Activated effector memory CD4-positive, alpha-beta T cell treated with Interleukin-2 at 50 U/mL for 16 hours (primary cell): ENCODE measurements at places on chromosomes 16 and 17.

DNA sequence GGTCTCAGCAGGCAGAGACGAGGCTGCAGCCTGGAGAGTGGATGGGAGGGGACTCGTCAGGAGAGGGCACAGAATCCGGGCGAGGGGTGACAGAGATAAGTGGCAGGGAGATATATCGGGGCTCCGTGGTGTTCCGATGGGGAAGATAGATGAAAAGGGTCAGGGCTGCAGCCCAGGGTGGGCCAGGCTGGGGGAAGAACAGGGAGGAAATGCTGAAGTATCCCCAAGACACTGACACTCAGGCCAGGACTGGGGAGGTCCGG is 2.1 kb downstream of the LGALS3BP start:
- no peak for DNase-seq

DNA sequence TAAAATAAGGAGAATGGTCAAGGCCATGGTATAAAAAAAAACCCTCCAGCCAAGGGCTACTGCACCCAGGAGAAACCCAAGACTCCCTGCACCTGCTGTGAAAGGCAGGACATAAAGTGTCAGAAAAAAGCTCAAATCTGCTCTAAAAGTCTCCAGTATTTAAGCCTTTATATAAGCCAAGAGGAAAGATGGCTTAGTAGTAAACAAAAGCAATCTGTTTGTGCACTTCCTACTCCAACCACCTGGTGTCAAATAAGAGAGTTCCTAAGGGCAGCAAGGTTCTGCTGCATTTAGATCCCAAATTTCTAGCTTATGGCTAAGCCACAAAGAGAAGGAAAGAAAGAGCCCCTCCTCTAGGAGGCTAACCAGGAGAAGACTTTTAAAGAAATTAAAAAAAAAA is 20.6 kb downstream of the ACSM1 start:
- DNase-seq: no peak

GRCh38 chr16:72244853-72245252 is 72.9 kb upstream of the PMFBP1 start:
- DNase-seq: no peak

- no peak for DNase-seq
These were observed 38.3 kb downstream of the PRKCA start for GRCh38 chr17:66340720-66341119.

GRCh38 chr16:24507959-24508480 is 31.3 kb upstream of the RBBP6 start:
- no peak for DNase-seq

DNA sequence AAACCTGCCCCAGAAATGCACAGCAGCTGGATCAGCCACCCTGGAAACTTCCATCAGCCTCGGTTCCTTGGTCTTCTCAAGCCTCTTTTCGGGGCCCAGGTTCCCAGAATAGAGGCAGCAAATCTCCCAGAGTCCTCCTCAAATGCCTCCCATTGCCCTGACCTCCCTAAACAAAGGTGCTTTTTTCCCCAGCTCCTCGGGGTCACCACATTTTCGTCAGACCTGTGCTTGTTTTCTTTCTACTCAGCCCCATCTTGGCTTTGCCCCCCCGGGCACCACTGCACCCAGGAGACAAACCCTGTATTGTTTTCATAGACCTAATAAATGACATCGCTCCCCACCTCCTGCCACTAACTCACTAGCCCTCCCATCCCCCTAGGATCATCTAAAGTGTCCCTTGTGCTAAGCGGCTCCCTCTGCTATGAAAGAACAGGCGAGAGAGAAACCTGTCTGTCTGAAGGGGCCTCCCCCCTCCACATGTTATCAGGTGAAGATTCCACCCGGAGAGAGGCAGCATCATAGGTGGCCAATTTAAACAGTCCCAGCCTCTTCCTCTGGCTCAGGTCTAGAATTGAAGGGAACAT is 451.1 kb downstream of the SOX9 start:
- no peak for DNase-seq

DNA sequence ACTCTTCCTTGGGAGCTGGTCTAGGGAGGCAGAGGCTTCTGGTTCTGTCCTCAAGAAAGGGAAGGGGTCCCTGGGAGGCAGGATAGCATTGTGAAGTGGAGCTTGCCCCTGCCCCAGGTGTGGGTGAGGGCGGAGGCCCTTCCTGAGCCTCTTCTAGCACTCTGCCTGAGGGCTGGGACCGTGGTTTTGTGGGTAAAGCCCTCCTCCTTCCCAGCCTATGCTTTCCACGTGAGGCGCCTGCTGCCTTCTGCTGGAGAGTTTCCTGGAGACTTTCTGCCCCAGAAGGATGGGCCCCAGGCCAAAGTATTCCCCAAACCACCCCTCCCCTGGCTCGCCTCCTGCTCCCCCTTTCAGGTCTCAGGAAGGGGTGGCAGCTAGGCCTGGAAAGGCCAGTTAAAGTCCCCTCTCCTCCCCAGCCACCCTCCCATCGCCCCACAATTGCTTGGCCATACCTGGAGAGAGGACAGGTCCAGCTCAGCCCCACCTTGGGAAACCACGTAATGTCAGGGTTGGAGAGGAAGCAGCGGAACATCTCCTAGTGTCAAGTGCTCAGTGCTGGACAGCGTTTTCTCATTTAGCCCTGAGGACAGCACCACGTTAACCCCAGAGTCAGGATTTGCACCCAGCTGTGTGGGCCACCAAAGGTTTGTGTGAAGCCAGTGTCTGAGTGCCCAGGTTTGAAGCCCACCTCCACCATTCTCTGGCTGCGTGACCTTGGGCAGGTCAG is 5.6 kb downstream of the SBK1 start:
- no peak for DNase-seq

GRCh38 chr17:29109477-29110371 is 66.8 kb downstream of the PIPOX start:
- DNase-seq: no peak

GRCh38 chr17:6393351-6393952 is 41.5 kb downstream of the AIPL1 start:
- DNase-seq: no peak

GRCh38 chr16:9650284-9650683 is 531.9 kb downstream of the GRIN2A start:
- DNase-seq: no peak

GRCh38 chr17:10336393-10336792 is 36.4 kb downstream of the MYH13 start:
- no peak for DNase-seq

- DNase-seq: no peak
These were observed 37.2 kb upstream of the SLC38A10 start for GRCh38 chr17:81332118-81332834.

DNA sequence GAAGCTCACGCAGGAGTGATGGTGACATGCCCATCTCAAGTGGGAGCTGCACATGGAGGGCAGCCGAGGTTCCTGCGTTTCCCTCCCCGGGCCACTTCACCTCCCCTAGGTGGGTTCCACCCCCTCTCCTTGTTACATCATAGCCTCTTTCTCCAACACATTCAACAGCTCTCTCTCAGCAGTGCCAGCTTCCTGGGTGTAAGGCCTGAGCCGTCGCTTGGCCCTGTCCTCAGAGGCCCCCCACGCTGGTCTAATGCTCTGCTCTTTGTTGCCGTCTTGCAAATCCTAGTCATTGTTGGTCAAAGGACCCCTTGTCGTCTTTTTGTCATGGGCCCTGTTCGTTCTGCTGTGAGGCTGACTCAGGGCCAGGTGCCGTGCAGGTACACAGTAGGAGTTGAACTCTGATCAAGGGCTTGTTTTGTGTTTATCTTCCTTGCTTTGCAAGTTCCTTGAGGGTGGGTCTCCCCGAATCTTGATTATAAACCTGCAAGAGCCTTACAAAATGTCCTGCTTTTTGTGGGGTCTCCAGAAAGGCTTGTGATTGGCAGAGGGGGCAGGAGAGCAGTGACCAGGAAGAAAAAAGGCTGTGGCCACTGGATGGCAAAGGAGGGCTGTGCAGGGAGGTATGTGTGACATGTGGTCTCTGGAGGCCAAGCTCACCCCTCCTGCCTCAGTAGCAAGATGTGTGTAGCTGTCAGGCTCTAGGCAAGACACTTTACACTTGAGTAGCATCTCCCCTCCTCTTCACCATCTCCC is 136.6 kb downstream of the CCDC182 start:
- no peak for DNase-seq

DNA sequence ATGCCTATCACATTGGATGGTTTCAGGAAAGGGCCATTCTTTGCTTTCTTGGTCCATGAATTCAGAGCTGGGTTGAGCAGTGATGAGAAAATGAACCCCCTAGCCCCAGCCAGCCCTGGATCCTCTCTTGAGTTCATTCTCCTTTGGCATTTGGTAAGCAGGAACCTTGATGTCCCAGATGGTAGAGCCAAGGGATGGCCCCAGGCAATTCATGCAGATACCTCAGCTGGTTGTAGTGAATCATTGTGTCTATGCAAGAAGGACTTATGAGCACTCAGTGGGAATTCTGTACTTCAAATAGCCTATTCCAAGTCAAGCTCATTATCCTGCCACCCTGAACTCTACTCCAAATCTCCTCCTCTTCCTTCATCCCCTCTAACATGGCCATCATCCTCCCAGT is 412.7 kb downstream of the UTP18 start:
- no peak for DNase-seq

DNA sequence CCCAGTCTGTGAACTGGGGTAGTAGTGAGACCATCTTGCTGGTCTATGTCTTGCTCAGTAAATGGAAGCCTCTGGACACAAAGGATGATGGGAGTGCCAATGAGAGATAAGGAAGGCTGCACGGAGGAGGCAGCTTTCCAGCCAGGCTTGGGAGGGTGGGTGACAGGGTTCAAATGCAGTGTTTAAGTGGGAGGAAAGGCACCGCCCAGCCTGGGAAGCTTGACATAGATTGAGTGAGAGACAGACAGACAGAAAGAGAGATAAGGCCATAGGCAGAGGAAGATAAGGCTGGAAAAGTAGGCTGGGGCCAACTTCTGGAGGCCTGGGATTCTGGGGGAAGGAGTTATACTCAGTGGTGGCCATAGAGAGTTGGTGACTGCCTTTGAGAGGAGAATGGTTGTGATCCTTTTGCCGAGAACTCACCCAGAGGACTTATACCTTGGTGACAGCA is 7.2 kb upstream of the COL1A1 start:
- DNase-seq: no peak
